Thoracic aorta (tissue), 2 donors: ENCODE measurements at places on chromosomes 2 and 18. TPM values are rescaled to one million over a fixed set of nuclear protein-coding genes. Genes with fewer than 3 reads are reported as not detected.

- no peak for DNase-seq
Observed at GRCh38 chr18:78526923-78527711, 452.5 kb upstream of the SALL3 start.

The PRSS56 gene
- total RNA-seq: not detected

GRCh38 chr18:47422524-47422923, 171.1 kb upstream of the SKOR2 start:
- DNase-seq: no peak

The AKAIN1 gene
- total RNA-seq: not detected

The ALKAL2 gene
- 11.3 TPM for total RNA-seq

- DNase-seq: no peak
Observed at GRCh38 chr2:185384822-185385560, 353.6 kb upstream of the FSIP2 start.

DNA sequence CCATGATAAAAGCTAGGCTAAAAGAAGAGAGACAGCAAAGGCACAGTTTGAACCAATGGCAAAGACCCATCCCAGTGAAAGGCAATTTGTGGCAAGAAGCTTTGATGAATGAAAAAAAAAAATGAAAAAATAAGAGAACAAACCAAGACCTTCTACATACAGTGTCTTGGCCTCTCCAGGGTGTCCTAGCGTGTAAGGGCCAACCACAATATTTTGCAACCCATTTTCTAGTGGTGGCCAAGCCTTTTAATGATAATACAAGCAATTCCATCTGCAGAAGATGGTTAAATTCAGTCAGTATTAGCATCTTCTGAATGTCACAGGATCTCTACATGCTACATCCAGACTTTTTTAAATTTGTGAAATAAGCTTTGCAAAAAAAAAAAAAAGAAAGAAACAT, 270.4 kb downstream of the LRATD1 start:
- no peak for DNase-seq

DNA sequence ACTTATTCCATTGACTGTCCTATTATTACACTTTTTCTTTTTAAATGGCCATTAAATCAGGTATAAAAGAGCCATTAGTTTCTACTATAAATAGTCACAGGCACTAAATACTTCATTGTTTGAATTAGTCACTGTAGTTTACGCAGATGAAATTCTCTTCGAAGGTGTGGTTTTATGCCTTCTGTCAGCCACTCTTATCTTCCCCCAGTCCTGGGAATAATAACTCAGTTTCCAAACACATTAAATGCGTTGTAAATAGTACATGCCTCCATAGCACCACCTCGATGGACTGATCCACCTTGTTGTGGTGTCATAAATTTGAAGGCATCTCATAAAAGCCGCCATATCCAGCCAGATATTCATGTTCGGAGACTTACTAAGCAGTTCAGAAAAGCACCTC, 72.1 kb upstream of the PARD3B start:
- no peak for DNase-seq

DNA sequence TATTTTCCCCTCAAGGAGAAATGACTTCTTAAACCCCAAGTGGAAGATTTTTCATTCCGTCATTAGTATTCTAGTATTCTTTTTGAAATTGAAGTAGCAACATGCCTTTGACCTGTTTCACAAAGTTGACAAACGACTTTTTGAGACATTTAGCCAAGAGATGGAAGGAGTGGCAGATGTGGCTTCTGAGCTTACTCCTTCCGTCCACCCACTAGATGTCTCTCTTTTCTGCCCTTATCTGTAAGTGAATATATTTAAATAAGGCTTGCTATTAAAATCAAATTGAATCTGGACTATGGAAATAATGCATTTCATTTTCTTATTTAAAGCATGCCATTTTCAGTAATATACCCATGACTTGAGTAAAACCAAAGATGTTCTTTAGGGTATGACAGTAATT, 74.1 kb downstream of the ACTR3 start:
- DNase-seq: no peak

DNA sequence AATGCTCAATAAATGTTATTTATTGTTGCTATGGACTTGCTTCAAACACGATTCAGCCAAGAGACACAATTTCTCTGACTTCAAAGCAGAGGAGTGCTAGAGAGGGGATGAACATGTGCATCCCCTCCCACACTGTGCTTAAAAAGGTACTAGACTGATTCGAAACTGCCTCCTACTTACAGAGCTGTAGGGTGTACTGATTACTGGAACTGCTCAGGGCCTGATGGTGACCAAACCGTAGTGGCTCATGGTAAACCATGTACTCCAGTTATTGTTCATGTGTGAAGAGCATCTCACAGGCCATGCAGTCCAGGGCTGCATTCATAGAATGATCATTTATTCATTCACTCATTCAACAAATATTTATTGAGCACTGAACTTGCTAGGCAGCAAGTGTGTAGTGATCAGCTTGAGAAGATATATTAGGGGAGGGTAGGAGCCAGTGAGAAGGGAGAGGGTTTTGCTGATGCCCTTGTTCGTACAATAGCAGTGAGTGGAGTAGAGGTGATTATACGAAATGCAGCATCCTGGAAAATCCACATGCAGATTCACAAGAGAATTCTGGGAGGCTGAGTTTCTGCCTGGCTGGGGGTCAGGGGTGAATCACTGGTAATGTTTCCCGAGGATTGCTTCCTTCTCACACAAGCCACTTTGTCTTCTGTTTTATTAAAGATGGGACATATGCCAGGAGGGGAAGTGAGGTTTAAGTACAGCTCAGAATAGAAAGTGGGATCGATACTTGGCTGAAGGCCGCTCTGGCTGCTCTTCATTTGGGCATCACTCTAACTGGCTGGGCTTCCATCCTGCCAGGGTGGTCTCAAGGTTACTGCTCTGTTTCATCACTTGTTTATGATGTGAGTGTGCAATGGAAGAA, 245.4 kb downstream of the RAD51AP2 start:
- DNase-seq: no peak

GRCh38 chr18:25109484-25109883, 242.5 kb downstream of the ZNF521 start:
- no peak for DNase-seq

GRCh38 chr18:1840878-1841277, 730.4 kb downstream of the METTL4 start:
- no peak for DNase-seq

The ITM2C gene
- total RNA-seq: 65.5 TPM

The CABLES1 gene
- 25.7 TPM for total RNA-seq

DNA sequence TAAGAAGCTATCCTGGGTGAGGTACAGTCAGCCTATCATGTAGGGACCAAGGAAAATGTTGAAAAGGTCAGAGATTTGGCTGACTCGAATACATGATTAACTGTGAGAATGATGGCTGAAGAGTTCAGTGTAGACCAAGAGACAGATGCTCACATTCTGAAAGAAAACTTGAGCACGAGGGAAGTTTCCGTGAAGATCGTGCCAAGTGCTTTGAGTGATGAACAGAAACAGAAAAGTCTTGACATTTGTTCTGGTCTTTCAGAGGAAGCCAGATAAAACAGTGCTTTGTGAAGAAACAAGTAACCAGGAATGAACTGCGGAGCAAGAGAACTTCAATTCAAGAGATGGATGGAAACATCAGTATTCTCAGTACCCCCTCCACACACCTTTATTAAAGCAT, 500.3 kb upstream of the SMIM21 start:
- no peak for DNase-seq

DNA sequence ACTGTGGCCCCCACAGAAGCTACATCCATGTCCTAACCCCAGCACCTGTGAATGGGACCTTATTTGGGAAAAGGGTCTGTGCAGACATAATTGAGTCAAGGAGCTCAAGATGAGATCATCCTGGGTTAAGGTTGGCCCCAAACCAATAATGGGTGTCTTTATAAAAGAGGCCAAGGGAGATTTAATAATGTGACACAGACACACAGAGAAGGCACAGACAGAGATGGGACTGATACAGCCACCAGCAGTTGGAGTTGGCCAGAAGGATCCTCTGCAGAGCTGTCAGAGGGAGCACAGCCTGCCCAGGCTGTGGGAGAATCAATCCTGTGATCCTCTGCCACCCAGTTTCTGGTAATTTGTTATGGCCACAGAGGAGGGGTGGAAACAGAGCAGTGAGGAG, 26.0 kb downstream of the SNORC start:
- no peak for DNase-seq

The NT5DC4 gene
- not detected for total RNA-seq

- DNase-seq: no peak
Observed at GRCh38 chr2:145380436-145381017, 860.6 kb upstream of the ZEB2 start.

DNA sequence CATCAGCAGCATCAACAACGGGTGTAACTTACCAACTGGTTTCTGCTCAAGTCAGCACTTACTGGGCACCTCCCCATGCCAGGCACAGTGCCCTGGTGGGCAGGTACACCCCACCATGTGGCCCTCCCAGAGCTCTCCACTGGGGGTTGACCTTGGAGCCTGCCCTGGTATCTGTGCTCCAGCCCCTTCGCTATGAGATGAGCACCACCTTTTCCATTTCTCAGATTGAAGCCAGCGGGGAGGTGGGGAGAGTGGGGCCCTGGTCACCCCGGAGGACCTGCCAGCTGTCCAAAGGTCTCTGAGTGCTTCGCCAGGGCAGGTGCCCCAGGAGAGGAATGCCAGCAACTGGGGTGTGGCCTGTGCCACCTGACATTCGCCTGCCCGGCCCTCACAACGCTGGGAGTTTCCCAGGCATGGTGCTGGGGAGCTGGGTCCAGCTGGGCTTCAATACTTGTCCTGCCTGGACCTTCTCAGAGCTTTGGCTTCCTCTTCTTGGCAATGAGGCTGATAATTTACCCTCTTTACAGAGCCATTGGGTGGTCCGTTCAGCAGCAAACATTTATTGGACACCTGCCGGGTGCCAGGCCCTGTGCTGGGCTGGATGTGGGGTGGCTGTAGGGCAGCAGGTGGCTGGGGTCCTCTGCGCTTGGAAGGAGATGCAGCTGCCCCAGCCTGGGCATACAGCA, 5.9 kb upstream of the ZAP70 start:
- no peak for DNase-seq

- DNase-seq: no peak
Observed at GRCh38 chr2:72204786-72205503, 57.3 kb upstream of the CYP26B1 start.

GRCh38 chr2:20115902-20116301, 64.5 kb upstream of the LAPTM4A start:
- no peak for DNase-seq
